ENCODE measurements at places on chromosomes 3 and 15.

DNA sequence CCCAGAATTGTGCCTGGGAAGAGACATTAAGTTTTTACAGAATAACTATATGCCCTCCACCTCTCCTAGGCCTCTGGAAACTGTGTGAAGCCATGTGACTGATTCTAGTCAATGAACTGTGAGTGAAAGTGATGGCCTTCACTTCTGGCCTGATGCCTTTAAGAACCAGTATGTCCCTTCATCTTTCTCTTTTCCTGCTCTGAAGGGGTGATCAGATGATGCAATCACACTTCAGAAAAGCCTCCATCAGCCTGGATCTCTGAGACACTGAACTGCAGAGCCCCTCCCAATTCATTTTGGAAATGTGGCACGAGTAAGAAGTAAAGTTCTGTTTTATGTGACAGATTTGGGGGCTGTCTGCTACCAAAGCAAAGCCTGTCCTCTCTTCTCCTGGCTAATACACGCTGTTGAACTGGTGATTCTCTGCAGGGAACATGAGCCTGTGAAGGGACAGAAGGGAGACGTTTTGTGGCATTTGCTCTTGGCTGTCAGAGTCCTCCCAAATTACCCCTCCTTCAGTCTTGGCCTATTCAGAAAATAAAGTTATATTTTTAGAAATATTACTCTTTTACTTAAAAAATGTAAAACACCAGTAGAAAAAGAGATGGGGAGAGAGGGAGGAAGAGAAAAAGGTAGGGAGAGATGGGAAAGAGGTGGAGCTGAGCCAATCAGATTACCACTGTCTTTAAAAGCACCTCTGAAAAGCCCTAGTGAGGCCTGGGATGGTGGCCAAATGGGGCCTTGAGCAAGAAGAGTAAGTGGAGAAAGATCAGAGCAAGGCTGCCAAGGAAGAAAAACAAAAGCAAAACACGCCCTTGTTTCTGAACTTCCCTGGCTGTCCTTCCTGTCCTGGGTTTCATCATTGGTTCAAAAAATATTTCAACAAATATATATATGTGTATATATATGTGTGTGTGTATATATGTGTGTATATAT is 40.9 kb upstream of the RYK start:
- DNase-seq: no peak

DNA sequence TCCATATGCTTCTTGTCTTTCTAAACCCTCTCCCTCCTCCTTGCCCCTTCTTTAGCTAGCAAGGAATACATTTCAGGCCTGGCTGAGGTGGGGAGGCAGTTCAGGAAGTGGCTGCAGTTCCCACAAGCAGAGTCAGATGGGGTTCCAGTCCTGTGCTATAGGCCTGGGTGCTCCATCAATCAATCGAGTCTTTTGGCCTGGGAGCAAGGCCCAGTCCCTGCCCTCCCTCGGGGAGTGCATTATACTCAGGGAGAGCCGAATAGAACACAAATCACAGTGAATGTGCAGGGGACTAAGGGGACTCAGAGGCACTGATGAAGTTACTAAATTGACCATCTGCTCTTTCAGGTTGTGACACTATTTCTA is 58.0 kb upstream of the HERC1 start:
- DNase-seq: no peak

GRCh38 chr3:53813229-53813628 is 33.0 kb downstream of the CHDH start:
- DNase-seq: no peak

DNA sequence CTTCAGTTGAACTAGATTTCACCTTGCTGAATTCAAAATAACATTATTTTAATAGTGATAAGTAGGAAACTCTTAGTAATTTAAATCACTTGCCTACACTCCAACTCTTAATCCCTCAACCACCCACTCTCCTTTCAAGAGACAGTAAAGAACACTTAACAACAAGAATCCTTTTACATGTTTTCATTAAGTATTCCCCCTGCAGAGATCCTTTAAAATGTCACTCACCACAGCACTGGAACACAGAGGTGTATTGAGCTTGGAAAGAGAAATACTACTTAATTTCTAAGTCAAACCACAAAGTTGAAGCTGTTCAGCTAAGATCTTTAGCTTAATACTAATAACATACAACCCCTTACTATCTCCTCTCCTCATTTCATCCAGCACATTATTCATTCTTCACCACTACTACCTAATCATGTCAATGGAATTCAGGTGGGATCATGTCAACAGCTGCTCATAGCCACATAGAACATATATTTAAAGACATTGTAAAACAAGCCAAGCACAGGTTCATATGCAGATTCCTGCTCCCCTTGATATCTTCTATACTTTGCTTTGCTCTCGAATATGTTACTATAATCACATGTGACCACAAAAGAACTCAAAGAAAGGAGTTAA is 40.5 kb downstream of the IMPG2 start:
- DNase-seq: no peak

GRCh38 chr3:196288141-196288460 is 575 bp upstream of the PCYT1A start:
- DNase-seq: peak; percentile 13

DNA sequence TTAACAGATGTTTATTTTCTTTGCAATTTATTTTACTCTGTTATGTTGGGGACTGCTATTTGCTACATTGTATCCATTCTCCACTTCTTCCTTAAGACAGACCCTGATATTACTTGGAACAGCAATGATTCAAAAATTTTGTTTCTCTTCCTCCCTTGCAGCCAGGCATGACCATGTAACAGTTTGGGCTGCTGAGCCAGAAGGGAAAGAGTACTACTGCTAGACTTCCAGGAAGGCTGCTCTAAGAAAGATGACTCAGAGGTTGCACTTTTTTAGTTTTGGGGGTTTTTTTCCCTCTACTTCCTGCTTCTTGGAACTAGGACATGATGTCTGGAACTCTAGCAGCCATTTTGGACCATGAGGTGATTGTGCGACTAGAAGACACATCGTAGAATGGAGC is 10.3 kb downstream of the PRR20G start:
- DNase-seq: peak; percentile 25

DNA sequence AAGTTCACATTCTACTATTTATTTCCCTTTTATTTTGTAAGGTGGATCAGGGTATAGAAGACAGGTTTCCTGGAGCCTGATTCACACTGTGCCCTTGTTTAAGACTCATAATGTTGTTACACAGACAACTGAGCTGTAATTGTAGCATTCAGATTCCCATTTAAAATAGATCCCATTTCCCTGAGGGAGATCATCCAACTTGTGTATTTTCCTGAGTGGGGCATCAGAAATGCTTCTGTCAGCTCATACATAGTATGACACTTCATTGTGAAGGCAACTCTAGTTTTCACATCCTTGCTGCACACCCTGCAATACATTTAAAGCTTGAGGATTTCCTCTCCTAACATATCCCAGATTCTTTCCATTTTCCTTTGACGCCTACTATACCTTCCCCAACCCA is 659.7 kb downstream of the GRM7 start:
- no peak for DNase-seq

GRCh38 chr15:51198701-51199232 is 104.1 kb upstream of the TNFAIP8L3 start:
- DNase-seq: no peak

DNA sequence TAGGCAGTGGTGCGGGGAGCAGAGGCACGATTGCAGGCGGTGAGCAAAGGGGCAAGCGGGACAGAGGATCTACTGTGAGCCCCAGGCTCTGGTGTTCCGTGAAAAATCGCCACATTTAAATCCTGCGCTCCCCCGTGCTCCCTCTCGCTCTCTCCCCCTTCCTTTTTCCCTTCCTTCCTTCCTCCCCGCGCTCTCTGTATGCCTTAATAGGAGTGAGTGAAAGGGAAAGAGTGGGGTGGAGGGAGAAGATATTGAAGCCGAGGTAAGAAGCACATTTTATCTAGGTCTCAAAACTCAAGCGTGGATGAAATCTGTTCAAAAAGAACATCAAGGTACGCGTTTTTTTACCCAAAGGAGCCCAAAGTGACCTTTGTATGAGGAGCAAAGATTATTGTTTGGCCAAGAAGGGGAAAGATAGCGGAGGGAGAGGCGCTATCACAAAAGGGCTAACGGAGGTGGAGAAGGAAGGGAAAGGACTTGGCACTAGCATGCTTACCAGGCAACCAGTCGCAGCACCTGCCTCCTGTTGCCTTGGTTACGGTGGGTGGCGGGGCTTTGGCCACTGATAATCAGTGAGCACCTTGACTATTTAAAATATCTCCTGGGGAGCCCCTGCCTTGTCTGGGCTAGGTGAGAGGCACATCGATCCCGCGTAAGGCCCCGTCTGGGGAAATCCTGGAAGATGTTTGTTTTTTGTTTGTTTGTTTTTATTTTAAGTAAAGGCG is 14.9 kb upstream of the AEN start:
- no peak for DNase-seq

GRCh38 chr3:104746056-104746455 is 620.7 kb upstream of the ALCAM start:
- peak; percentile 19 for DNase-seq

GRCh38 chr3:187648177-187648576 is 22.0 kb downstream of the SST start:
- no peak for DNase-seq

DNA sequence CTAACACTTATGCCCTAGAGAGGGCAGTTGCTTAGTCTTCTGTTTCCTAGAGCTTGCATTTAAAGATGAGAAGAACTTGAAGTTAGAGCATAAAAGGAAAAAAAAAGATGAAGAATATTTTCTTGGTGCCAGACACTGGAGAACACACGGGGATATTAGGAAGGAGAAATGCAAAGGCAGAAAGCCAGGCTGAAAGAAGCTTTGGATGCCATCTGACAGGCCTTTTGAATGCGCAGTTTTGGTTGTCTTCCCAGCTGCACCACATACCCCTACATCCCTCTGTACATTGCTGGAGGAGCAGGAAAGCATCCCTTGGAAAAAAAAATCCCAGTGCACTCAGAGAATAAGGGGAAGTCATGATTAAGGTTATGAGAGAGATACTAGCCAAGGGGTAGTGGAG is 378.9 kb downstream of the GAP43 start:
- no peak for DNase-seq

DNA sequence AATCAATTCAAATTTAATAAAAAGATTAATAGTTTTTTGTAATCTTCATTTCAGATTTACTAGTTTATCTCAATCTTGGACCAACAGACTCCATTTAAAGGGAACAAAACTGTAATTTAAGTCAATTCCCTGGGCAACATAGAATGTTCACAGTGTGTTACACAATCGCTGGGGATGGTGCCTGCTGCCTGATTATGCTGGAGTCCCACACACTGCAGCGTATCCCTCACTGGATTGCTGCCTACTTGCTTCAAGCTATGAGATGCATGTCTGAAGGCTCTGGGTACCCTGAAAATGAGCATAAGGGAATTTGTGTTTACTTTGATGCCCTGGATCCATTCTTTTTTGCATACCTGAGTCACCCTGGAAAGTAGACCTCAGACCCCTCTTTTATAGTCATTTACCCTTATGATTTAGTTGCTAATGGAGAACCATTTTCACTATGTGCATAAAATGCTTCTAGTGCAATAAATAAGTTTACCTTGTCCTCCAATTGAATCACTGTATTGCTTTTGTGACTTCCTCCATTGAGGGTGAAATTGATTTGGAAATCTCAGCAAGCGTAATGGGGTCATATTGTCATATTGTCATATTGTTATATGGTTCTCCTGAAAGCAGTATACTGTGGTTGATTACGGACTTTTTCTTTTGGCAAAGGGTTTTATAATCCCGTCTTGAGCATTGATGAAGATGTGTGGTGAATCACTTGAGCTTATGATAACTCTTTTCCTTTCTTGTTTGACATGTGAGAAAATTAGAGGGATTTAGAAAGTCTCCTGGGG is 35.9 kb downstream of the ITPR1 start:
- DNase-seq: no peak

DNA sequence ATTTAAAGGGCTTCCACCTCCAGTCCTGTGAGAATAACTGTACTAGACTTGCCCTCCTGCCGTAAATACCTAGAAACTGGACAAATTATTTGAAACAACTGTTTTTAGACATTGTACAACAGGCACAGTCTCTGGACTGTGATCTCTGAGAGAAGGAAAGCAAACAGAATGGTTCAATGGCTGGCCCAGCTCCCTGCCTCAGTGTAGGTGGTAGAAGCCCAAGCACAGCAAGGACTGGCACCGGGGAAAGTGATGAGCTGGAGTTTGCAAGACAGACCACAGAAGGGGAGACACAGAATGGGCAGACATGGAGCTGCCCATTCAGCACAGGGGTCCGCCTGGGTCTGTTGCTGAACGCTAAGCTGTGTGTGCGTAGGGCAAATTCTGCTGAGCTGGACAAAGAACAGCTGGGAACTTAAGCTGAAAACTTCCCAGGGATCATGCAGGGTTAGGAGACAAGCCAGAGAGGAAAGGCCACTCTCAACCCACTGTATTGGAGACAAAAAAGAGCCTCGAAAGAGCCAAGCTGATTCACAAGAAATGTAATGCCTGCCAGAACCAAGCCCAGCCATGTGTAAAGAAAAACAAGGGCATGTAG is 52.6 kb upstream of the SEC61A1 start:
- no peak for DNase-seq

DNA sequence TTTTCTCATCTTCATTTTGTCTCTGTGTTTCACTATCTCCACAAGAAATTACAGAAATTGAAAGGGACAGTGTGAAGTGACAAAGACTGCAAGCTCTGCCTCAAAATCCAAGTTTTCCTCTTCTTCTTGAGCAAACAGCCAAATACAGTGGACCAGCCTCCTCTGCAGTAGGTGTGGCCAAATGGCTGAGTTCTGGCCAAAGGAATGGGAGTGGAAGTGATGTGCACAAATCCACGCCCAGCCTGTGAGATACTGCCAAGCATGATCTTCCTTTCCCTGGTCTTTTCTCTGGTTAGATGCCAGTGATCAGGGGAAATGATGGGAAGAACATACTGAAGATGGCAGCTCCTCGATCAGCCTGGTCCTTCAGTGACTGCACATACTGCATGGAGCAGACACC is 111.0 kb upstream of the CPNE4 start:
- no peak for DNase-seq

- DNase-seq: peak; percentile 82
Measured at GRCh38 chr3:147589016-147589415, 179.9 kb downstream of the ZIC1 start.

DNA sequence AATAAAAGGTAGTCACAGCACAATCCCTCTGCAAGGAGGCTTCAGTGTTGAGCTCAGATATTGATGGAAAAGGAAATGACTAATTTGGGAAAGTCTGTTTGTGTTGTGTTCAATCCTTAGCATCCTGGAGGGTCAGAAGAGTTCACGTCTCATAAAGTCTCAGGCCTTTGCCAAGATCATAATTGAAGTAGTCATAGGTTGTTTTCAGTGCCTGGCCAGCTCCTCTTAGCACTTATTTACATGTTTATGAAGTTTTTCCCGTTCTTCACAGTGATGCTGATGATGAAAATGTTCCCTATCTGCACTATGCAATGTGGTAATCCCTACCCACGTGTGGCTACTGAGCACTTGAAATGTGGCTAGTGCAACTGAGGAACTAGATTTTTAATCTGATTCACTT is 61.6 kb upstream of the TGFBR2 start:
- peak; percentile 86 for DNase-seq

GRCh38 chr3:13263770-13264467 is 156.2 kb downstream of the NUP210 start:
- no peak for DNase-seq

- DNase-seq: no peak
Measured at GRCh38 chr15:39628546-39629257, 47.8 kb downstream of the THBS1 start.
